ENCODE measurements at places on chromosomes 2 and 18. TPM values are rescaled to one million over a fixed set of nuclear protein-coding genes. Genes with fewer than 3 reads are reported as not detected.

C1QL2 gene
- not detected for polyA plus RNA-seq

AGXT gene
- not detected for polyA plus RNA-seq

CABYR gene
- 3.4 TPM for polyA plus RNA-seq

ZEB2 gene
- 38.7 TPM for polyA plus RNA-seq

PLCD4 gene
- polyA plus RNA-seq: 0.25 TPM

RNF181 gene
- polyA plus RNA-seq: 203 TPM

CCDC93 gene
- polyA plus RNA-seq: 5.8 TPM

REG1A gene
- 160 TPM for polyA plus RNA-seq

Data from aorta (tissue), 5 donors.